ENCODE measurements at places on chromosomes 11 and 22.

DNA sequence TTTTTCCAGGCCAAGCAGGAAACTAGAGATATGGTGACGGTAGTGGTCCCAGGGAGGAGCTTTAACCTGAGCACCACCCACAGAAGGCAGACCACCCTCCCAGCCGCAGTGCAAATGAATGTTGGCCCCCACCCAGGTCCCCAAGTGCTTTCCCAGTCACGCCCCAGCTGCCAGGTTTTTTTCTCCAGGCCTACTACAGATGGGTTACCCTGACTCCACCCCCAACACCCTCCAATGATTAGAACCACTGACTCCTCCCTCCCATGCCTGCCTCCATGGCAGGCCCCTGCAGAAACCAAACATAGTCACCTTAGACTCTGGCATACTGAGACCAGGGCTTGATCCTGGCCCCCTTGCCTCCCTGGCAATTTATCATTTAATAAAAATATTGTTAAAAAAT, 58.7 kb upstream of the CHST1 start:
- no peak for DNase-seq

DNA sequence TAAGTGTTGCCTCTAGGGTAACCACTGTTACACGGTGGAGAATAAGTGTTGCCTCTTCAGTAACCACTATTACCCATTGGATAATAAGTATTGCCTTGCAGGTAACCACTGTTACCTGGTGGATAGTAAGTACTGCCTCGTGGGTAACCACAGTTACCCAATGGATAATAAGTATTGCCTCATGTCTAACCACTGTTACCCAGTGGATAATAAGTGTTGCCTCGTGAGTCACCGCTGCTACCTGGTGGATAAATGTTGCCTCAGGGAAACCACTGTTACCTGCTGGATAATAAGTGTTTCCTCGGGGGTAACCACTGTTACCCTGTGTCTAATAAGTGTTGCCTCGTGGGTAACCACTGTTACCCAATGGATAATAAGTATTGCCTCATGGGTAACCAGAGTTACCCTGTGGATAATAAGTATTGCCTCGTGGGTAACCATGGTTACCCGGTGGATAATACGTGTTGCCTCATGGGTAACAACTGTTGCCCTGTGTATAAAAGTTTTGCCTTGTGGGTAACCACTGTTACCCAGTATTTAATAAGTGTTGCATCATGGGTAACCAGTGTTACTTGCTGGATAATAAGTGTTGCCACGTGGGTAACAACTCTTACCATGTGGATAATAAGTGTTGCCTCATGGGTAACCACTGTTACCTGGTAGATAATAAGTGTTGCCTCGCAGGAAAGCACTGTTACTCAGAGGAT, 12.3 kb upstream of the NXPE4 start:
- DNase-seq, result no peak

DNA sequence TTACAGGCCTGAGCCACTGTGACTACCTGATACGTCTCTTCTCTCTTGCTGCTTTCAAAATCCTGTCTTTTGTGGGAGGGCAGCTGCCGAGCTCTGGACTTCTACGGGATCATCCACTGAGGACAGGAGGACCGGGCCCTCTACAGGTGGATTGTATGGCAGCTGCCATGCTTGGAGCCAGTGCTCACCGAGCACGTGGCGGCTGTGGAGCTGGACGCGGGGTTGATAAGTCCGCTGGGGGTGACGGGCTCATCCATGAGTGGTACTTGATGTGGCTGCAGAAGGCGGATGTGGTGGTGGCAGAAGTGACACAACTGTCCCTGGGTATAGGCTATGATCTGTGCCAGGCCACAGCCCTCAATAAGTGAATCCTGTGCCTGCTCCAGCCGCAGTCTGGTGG, 1.8 kb upstream of the CYP2D6 start:
- no peak for DNase-seq

DNA sequence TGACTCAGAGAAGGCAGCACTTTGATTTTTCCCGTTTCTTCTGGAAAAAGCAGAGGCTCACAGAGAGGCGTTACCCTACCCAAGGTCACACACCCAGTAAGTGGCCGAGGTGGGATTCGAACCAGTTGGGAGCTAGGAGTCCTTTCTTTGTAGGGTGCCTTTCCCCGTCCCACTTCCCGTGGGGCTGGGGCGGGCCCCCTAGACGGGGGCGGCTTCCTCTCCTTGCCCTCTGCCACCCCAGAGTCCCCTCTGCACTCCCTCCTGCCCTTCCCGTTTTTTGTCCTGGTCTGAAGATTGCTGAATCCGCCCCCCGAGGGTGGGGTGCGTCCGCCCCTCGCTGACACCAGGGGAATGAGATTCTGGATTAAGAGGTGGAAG, 747 bp downstream of the TPCN2 start:
- no peak for DNase-seq

DNA sequence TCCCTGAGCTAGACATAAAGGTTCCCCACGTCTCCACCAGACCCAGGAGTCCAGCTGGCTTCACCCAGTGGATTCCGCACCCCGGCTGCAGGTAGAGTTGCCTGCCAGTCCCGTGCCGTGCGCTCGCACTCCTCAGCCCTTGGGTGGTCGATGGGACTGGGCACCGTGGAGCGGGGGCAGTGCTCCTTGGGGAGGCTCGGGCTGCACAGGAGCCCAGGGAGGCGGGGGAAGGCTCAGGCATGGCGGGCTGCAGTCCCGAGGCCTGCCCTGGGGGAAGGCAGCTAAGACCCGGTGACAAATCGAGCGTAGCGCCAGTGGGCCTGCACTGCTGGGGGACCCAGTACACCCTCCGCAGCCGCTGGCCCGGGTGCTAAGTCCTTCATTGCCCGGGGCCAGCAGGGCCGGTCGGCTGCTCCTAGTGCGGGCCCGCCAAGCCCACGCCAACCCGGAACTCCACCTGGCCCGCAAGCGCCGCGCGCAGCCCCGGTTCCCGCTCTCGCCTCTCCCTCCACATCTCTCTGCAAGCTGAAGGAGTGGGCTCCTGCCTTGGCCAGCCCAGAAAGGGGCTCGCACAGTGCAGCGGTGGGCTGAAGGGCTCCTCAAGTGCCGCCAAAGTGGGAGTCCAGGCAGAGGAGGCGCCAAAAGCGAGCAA, 9.5 kb upstream of the TREH start:
- no peak for DNase-seq

GRCh38 chr11:46729110-46730027, 10.4 kb downstream of the F2 start:
- no peak for DNase-seq

DNA sequence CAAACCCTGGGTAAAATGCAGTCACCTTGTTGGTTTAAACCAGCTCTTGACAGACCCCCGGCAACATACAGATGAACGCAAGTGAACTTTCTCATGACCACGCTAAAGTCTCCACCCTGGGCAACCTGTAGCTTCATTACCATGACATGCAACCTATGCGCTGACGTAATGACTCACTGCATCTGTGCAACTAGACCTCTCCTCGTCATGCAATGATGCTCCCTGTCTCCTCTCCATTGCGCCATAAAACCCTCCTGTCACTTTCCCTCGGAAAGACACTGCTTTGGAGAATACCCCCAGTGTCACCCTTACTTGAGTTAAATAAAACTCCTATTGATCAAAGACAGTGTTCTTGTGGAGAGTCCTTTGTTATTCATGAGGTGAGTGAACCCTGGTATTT, 52.5 kb downstream of the RCN1 start:
- no peak for DNase-seq

GRCh38 chr22:22086501-22087158, 104.0 kb upstream of the TOP3B start:
- no peak for DNase-seq

- no peak for DNase-seq
Observed at GRCh38 chr22:23938328-23939016, 22.5 kb downstream of the GSTT2B start.

GRCh38 chr11:29996016-29996415, 20.8 kb downstream of the KCNA4 start:
- no peak for DNase-seq

- DNase-seq, result no peak
Observed at GRCh38 chr11:30388957-30389356, 66.1 kb downstream of the ARL14EP start.

DNA sequence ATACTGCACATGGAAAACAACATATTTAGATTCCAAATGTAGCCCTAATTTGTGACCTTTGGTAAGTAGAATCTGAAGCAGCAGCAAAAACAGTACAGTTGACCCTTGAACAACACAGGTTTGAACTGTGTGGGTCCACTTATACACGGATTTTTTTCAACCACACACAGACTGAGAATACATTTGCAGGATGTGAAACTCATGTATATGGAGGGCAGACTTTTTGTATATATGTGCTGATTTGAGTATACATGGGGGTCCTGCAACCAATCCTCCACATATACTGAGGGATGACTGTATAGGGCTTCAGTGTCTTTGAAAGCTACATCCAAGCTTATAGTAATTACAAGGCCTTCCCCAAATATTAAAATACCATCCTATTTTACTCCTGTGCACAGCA, 120.5 kb downstream of the MPPED2 start:
- DNase-seq, result no peak

DNA sequence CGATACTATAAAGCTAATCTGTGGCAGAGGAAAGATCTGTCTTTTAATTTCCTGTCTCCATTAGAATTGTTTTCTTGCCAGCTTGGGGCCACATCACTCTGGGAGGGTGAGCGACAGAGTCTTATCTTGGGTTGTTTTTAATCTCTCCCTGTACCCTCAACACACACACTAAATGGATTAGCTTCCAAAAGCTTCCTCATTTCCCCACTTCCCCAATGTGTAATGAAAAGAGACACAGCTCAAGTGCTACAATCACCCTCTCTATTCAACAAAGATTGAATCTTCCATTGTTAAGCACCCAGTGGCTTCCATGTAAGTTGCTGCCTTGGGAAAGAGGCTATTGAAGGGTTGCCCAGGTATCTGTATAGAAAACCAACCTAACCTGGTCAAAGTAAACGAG, 6.1 kb upstream of the ASCL3 start:
- no peak for DNase-seq

GRCh38 chr22:42493393-42493792, 26.2 kb downstream of the RRP7A start:
- no peak for DNase-seq

GRCh38 chr11:26944866-26945664, 48.8 kb upstream of the FIBIN start:
- DNase-seq, result no peak

GRCh38 chr11:102253020-102253715, 64.1 kb upstream of the BIRC3 start:
- DNase-seq, result no peak

GRCh38 chr11:96197801-96198701, 144.9 kb downstream of the MAML2 start:
- DNase-seq, result no peak

- DNase-seq, result no peak
Observed at GRCh38 chr22:21697021-21697771, 31.4 kb downstream of the PPIL2 start.

All from COLO829 (cell line).